Stimulated activated CD4-positive, alpha-beta T cell treated with anti-CD3 and anti-CD28 coated beads, Interleukin-15, amount 100 ng/mL, for 1 hour (primary cell): ENCODE measurements at places on chromosomes 3 and 15.
A peak's percentile ranks its signal among the peaks of the same experiment; 100 is the strongest.

DNA sequence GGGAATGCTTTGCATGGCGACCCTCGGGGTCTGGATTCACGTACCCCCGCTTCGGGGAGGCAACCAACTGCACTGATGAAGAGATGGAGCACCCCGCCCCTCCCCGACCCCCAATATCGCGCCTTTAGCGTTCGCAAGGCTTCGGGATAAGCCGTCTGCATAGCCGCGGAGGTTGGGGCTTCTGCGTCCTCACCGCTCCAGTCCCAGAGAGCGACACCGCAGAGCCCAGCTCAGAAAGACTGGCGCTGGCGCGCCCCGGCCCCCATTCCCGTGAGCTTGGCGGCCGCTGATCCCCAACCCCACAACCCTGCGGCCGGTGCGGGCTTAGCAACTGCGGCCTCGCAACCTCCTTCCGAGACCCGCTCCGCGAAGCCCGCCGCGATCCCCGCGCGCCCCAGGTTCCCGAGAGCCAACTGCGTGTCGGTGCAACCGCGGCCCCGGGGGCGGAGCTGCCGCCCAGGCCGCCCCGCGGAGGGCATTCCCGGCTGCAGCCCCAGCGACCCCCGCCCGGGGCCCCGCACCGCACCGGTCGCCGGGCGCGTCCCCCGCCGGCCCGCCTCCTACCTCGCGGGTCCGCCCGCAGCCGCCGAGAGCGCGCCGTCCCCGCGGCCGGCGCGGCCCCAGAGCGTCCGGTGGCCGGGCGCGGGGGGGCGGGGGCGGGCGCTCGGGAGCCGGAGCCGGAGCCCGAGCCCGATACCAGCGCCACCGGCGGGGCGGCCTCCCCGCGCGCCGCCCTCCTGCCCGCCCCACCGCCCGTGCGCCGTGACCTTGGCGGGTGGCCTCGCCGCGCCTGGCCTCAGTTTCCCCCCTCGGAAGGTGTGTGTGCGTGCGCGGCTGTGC is 79.5 kb downstream of the IQSEC1 start:
- DNase-seq: no peak

DNA sequence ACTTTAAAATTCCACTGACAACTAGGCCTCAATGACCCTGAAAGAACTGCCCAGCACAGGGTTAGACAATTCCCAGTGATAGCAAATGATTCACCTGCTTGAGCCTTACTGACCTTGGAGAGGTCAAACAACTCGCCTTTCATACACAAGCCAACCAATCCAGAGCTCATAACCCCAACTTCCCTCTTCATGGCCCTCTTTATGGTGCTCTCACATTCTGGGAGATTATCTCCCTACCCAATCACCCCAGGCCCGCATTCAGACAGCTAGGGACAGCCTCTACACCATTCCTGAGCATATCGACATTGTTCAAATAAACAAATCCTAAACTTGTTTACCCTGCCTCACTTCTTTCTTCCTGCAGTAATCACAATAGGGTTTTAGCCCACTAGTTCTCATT is 32.2 kb upstream of the COLQ start:
- no peak for DNase-seq

GRCh38 chr3:148466143-148466542 is 231.6 kb upstream of the AGTR1 start:
- no peak for DNase-seq

GRCh38 chr3:49841806-49842205 is 14.6 kb downstream of the TRAIP start:
- no peak for DNase-seq

DNA sequence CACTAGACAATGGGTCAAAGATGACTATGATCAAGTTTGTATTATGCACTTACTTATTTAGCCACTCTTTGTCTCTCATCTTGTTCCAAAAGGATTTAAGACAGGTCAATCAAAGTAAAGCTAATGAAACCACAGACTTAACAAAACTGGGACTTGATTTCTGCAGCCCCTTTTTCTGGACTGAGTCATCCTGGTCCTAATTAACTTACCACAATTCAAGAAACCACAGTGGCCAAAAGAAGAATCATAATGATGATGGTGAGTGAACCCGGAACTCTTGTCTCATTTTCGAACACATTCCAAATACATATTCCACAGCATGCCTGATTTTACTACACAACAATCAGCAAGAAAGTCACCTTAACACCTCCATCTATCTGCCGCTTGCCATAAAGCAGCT is 1333.0 kb downstream of the ROBO1 start:
- no peak for DNase-seq

DNA sequence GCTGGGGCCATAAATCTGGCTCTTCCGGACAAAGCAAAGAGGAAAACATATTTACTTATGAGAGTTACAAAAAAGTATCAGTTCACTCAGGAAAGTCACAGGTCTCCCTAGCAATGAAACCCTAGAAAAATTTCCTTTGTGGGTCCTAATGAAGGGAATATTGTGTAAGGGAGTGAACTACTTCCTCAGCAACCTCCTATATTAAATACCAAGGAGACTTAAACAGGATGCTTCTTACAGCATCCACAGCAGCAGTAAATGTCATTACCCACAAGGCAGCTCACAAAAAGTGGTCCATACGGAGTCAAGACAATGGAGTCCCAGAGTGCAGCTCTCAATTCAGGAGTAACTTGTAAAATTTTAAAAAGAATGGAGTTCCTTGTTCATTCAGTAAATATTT is 14.9 kb upstream of the SLC24A5 start:
- no peak for DNase-seq

DNA sequence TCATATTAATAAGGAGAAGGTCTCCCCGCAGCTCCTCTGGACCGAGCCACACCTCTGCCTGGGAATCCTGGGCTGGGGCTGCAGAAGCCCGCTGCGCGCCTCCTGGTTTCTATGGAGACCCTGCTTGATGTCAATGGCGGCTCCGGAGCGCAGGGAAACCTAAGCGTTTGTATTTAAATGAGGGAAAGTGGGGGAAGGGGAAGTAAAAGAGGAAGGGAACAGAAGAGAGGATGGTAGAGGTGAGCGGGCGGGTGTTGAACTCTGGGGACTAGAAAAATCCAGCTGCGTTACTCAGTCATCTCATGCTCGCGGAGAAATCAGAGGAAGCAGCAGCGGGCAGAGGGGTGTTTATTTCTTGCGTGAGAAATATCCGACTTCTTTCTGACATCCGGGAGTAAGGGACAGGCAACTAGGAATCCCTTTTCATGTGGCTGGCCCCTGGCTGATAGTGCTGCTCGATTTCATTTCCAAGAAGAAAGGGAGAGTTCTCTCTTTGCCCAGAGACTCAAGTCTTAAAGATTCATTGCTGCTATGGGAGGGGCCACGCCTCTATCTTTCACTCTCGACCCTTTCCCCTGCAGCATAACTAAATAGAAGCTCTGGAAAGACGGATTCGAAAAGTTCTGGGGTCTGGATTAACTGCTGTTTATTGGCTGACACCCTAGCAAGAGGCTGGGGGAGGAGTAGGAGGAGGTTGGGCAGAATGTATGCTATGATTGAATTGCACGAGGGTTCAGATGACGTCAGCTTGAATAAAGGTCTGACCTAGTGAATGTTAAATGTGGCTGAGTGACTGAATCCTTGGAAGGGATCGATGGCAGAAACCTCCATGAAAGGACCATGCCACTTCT is 110.5 kb upstream of the GAP43 start:
- no peak for DNase-seq

DNA sequence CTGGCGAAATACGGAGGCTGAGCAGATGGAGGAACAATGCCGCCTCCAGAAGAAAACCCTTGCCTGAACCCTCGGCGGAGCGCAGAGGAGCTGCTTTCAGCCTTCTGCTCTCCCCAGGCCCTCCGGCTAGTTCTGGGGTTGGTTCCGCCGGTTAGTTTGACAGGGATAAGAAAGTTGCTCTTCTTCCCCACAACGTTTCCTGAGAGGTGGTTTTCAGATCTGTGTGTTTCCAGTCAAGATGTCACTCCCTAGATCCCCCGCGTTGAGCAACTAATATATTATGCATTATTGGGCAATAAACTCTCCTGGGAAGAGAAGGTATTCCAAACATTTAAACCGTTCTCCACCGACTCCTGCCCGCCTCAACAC is 551 bp downstream of the NLGN1 start:
- DNase-seq: no peak

DNA sequence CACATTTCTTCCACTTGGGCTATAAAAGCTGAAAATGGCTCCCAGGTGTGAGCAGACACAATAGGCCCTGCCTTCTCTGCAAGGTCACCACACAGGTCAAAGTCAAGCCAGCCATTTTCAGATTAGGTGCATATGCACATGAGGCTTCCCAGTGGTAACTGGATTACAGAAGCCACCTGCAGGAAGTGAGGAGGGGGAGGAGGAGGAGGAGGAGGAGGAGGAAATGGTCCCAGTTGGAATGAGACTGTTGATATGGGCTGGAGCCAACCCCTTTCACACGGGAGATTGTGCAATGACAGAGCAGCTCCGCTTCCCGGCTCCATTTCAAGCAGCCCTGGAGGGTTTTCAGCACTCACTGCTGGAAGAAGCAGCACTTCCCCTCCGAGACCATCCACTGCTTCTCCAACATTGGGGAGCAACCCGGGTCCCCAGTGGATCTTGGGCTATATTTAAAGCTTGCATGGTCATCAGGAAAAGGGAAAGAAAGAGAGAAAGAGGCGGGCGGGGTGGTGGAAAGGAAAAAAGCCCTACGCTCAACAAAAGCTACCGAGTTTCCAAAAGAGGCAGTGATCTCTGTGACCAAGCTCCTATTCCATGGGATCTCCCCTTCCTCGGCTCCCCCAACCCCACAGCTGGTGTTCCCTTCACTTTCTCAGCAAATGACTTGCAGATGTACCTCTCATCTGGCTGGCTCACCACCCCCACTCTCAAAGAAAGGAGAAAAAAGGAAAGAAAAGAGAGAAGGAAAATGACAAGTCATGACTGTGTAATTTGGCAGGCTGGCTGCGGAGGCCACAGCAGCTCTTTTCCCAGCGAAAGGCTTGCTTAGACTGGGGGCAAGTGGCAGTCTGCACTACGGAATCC is 58.3 kb downstream of the LRIG1 start:
- no peak for DNase-seq

- no peak for DNase-seq
Observed at GRCh38 chr3:16370872-16371740, 106.1 kb downstream of the OXNAD1 start.

DNA sequence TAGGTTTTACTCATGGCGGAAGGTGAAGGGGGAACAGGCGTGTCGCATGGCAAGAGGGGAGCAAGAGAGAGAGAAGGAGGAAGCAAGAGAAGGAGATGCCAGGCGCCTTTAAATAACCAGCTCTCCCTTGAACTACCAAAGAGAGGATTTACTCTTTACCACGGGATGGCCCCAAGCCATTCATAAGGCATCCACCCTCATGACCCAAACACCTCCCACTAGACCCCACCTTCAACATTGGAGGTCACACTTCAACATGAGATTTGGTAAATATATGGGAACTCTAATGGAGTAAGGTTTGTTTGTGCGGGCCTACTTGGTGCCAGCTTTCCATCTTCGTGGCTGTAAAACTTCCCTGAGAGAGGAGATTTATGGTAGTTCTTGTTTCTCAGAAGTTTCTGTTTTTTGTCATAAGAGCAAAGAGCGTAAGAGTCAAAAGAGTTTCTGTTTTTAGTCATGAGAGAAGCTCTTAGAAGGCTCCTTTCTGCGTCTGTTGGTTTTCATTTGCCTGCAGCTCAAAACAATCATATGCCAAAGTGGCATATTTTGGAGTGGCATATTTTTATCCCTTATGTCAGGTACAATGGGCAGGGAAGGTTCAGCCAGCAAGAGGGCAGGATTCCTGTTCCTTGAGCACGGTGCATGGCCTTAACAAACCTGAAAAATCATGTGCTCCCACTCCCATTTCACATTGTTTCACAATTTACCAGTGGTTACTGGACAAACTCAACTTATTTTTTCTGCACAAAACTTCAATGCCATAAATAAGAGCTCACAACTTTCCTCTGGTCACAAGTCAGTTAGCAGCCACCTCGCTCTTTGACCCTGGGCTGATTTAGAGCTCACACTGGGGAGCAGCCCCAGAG is 12.5 kb downstream of the PML start:
- no peak for DNase-seq

DNA sequence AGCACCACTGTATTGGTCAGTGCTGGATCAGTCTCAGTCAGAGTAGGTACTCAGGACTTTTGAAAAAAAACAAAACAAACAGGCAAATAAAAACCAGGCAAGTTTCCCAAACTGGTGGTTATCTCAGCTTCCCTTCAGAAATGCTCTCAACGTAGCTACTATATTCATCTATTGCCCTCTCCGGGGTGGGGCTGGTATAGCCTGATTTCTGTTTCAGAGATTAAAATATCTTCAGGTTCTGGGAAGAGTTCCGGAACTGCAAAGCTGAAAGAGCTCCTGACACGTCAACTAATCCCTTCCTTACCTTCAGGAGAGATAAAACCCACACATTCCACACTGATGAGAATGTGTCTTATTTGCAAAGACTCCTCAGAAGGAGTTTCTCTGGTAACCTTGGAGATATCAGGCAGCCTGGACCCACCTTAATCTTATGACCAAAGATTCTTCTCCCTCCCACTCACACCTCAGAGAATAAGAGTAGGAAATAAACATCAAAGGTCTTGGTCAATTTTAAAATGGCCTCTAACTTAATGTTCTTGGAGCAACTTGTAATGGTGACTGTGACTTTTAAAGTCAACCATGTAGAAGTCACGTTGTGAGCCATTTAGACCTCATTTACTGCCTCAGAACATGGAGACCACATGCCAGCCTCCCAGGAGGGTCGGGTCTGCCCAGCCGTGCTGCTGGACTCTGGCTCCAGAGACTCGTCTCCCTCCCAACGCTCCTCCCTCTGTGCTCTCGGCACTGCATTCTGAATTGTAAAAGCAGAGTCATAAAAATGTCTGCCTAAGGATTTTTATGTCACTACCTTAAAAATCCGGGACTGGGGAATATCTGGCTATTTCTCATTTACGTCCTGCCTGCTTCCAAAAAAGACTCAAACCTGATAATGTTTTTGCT is 53.8 kb downstream of the CDCP1 start:
- DNase-seq: no peak

DNA sequence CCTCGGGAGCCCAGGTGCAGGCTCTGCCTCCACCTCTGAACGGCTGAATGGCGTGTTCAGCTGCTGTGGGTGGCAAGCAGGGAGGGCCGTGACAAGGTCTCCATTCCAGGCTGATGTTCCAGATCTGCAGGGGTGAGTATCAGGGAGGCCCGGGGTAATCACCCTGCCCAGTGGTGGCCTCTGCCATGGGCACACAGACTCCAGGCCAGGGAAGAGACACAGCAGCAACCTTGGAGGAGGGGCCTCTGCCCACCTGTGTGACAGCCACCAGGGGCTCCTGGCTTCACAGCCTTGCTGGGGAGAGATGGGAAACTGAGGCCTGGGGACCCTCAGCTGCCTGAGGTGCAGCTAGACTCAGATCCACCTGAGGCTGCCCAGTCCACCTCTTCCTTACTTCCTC is 25.6 kb upstream of the ACAD9 start:
- no peak for DNase-seq

DNA sequence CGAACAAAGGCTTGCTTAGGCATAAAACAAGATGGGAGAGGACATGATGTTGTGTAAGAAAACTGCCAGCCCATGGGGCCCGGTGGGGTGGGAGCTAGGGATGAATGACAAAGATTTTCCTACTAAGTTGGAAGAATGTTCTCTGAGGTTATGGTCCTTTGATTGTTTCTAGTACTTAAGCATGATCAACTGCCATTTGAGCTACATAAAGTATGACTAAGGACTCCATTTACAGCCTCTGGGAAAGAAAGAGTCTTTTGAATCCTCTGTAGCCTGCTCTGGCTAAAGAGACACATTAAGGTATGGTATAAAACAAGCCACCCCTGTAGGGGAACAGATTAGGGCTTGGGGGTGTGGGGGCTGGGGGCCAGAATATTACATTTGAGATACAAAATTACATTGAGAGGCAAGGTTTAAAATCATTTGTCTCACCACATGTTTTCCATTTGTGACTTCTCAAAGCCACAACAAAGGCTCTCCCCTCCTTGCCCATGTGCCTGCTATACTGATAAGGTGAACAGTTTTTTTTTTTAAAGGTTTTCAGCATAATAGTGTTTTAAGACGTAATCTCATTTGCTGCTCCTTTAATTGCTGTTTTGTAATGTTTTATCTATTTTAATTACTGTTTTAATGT is 323.4 kb downstream of the CHST2 start:
- DNase-seq: peak; percentile 3
